ENCODE measurements at places on chromosomes 16 and 17. TPM values are rescaled to one million over a fixed set of nuclear protein-coding genes. Genes with fewer than 3 reads are reported as not detected.

DNA sequence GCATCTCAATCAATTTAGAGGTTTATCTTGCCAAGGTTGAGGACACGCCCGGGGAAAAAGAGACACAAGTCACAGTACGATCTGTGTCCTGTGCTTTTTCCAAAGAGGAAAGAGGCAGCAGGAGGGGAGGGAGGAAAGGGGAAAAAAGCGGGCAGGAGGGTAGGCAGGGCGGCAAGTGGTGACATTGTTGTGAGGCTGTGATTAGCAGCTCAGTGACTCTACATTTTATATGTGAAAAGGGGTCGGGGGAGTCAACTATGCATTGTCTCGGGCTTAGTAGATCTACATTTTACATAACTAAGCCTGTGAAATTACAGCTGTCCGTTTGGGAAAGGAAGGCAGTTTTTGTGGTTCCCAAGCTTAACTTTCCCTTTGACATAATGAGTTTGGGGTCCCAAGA, 22.2 kb upstream of the RIPOR1 start:
- DNase-seq = no peak

DNA sequence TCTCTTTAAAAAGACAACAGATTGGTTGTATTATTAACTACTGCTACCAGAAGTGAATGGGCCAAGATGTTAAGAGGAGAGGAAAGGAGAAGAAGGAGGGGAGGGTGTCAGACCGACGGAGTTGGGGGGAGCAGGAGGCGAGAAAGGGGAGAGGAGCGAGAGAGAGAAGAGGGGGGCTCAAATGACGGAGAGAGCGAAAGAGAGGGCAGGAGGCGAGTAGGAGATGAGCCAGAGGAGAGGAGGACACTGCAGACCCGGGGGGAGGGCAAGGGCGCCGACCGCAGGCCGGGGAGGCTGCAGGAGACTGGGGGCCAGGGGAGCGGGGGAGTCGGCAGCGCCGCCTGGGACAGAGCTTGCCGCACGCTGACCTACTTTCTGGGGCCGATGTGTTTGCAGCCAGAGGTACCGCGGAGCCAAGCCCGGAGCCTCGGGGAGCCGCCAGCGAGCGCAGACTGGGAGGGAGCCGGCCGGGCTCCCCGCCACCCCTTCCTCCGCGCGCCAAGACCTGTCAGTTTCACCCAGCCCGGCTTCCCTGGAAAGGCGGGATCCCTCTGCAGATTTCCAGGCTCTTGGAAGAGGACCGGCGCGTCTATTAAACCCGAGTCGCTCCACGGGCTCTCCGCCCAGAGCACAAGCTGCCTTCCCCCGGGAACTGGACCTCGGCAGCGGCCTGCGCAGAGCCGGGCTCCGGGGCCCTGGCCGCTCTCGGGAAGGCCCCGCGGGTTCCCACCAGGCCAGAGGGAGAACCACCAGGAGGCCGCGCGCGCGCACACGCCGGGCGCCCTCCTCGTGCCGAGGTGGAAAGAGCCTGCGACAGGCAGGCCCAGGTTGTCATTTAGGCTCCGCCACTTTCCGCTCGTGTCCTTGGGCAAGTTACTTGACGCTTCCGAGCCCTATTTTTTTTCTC, 74.6 kb downstream of the CMC2 start:
- peak; percentile 81 for DNase-seq

GRCh38 chr17:41666237-41666641, 22.4 kb upstream of the EIF1 start:
- DNase-seq = no peak

DNA sequence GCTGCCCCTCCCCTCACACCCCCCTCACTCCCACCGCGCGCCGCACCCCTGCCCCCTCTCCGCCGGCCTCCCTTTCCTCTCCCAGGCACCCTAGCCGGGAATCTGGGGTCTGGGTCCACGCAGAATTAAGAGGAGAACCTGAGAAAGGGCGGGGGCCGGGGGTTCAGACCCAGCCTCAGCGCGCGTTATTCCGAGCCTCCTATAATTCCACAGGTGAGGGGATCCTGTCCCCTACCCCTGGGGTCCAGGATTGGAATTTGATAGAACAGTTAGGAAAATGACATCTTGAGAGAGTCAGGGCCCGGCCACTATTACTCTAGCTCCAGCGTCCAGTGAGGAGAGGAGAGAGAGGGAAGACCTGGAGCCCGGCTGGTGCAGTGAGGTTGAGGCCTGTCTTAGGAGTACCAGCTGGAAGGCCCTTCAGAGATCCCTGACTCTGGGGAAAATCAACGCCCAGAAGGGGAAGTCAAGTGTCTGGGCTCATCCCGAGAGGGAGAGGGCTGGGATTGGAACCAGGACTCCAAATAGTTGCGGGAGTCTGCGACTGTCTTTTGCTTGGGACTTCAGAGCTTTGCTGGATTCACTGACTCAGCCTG, 17.3 kb downstream of the GRB7 start:
- DNase-seq = no peak

- peak; percentile 92 for DNase-seq
Observed at GRCh38 chr17:74987909-74988711, 678 bp downstream of the CDR2L start.

DNA sequence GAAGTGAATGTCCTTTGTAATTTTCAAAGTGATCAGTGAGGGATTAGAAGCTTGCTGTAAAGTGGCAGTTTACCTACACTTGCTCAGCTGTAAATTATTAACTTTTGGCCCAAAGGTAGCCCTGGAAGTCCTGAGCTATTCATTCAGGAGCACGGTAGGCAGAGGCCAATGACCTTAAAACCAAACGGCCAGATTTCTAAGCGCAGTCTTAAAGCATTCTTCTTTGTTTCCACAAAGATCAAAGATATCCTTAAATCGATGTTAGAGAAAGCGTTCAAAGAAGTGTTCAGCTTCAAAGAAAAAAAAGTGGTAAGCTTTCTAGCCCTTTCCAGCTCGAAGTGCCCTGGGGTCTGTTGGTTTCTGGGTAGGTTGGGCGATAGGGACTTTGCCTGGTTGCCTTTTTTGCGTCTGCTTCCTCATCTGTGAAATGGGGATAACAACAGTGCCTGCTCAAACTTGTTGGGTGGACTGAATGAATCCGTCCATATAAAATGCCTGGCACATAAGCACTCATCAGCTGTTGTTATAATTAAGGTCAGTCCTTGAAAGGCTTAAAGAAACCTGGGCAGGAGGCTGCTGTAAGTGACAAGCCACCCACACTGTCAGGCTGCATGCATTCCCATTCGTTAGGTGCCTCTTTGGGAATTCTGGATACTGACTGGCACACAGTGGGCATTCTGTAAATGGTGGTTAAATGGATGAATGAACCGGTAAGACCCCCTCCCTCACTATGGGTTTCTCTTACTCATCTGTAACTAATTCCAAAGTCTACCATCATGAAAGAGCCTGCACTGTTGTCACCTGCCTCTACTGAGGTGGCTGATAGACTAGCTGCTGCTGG, 113.2 kb downstream of the PRKCA start:
- DNase-seq = no peak

Gene B3GNT9
- polyA plus RNA-seq = 10.9 TPM

DNA sequence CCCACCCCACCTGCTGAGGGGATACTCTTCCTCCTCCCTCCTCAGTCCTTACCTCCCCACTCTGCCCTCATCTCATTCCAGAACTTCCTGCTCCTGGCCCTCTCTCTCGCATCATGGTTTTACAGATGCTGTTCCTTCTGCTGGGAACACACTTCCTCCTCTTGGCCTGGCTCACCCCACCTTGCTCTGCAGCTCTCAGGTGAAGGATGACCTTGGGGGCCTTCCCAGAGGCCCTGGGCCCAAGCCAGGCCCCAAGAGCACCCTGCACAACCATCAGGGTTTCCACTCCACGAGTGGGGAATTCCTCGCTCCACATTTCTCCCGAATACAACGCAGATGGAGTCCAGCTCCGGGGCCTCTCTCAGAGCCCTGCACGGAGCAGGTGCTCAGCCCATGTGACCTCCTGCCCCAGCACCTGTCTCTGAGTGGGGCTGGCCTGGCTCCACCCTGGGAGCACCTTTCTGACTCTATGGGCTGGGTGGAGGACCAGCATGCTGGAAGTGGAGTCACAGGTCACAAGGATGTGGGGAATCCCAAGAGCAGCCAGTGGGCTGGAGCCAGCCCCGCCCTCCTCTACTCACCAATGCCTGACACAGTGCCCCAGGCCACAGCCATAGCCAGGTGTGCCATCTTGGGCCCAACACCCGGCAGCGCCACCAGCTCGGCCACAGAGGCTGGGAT, 4.5 kb downstream of the NTHL1 start:
- DNase-seq = no peak

DNA sequence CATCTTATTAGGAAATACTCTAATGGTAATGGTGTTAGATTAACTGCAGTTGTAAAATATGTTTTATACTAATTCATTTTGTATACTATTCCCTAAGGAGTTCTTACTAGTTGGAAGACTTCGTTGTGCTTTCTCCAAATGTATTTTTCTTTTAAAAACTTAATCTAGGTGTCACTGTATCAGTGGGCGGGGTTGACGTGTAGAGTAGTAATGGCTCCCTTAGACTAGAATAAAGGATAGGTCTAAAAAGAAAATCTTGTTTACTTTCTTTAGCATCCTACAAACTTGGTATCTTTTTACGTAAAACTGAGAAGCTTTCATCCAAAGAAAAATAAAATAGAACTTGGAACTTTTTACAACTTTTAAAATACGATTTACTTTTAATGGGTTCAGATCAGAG, 55.0 kb upstream of the MRC2 start:
- no peak for DNase-seq

Gene CMTM1
- 5.5 TPM for polyA plus RNA-seq

DNA sequence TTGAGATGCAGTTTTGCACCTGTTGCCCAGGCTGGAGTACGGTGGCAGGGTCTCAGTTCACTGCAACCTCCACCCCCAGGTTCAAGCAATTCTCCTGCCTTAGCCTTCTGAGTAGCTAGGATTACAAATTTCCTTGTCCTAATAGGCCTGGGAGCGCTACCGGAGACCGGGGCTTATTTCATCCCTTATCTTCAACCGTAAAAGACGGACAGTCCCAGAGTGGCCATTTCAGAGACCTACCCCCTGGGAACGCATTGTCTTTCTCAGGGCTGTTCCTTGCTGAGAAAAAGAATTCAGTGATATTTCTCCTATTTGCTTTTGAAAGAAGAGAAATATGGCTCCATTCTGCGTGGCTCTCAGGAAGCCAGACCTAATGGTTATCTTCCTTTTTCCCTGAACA, 39.6 kb upstream of the GINS3 start:
- DNase-seq = no peak

DNA sequence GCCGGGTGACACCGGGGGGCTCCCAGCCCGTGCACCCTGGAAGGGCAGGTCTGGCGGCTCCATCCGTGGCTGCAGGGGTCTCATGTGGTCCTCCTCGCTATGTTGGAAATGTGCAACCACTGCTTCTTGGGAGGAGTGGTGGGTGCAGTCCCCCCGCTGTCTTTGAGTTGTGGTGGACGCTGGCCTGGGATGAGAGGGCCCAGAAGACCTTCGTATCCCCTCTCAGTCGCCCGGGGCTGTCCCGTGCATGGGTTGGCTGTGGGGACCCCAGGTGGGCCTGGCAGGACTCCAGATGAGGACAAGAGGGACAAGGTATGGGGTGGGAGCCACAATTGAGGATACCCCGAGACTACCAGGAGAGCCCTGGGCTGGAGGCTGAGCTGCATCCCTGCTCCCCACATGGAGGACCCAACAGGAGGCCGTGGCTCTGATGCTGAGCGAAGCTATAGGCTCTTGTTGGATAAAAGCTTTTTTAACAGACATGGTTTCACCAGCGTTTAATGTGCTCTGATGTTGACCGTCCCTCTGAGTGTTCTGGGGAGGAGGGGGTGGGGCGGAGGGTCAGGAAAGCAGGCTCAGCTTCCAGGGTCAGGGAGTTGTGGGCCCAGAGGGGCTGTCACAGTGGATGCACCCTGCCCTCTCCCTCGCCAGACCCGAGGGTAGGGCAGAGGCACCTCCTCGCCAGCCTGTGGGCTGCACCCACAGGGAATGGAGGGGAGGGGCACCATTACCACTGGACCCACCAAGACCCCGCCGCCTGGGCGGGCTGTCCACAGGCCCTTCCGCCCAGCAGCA, 5.4 kb downstream of the SPATA2L start:
- no peak for DNase-seq

Gene PIGS
- polyA plus RNA-seq = 51.9 TPM

- DNase-seq = no peak
Observed at GRCh38 chr17:38547444-38547843, 58.3 kb downstream of the SRCIN1 start.

- peak; percentile 92 for DNase-seq
Observed at GRCh38 chr16:81650982-81651562, 128.0 kb upstream of the PLCG2 start.

Gene ERAL1
- 44.0 TPM for polyA plus RNA-seq

GRCh38 chr17:64154313-64154695, 24.4 kb upstream of the ERN1 start:
- DNase-seq = no peak

- DNase-seq = no peak
Observed at GRCh38 chr17:37640015-37640414, 3.2 kb downstream of the DDX52 start.

Gene ASPHD1
- 1.0 TPM for polyA plus RNA-seq

- DNase-seq = no peak
Observed at GRCh38 chr16:62386411-62386810, 350.2 kb upstream of the CDH8 start.

Gene MC1R
- 2.6 TPM for polyA plus RNA-seq

DNA sequence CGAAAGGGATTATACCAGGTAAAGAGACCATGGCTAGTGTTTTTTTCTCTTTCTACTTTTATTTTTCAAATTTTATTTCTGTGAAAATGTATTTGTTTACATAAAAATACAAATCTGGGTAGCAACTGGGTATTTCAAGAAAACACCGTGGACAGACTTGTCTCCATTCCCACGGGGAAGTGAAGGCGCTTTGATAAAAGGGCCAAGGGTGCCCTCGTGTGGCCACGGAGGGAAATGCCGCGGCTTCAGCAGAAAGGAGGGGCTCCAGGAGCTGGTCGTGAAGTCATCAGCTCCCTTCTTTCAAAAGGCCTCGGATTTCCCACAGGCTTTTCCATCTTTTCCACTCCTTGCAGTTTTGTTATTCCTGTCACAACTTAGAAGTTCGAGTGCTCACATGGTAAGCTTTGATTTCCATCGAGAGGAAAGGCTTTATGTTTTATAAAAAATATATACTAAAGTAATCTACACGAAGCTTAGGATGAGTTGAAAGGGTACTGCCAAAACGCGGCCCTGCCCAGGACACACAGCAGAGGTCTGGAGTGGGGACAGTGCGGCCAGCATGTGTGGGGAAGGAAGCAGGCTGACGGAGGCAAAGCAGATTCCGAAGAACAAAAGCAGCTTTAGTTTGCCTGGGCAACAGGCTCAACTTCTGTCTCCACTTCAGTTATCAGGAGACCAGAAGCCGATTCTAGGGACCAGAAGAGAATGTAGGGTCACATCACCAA, 15.3 kb upstream of the MNT start:
- peak; percentile 90 for DNase-seq

Gene KCNG4
- polyA plus RNA-seq = 0.06 TPM

GRCh38 chr17:76682296-76682695, 28.5 kb downstream of the MXRA7 start:
- no peak for DNase-seq

Gene ODF4
- not detected for polyA plus RNA-seq
